ENCODE measurements at places on chromosomes 16 and 17.

DNA sequence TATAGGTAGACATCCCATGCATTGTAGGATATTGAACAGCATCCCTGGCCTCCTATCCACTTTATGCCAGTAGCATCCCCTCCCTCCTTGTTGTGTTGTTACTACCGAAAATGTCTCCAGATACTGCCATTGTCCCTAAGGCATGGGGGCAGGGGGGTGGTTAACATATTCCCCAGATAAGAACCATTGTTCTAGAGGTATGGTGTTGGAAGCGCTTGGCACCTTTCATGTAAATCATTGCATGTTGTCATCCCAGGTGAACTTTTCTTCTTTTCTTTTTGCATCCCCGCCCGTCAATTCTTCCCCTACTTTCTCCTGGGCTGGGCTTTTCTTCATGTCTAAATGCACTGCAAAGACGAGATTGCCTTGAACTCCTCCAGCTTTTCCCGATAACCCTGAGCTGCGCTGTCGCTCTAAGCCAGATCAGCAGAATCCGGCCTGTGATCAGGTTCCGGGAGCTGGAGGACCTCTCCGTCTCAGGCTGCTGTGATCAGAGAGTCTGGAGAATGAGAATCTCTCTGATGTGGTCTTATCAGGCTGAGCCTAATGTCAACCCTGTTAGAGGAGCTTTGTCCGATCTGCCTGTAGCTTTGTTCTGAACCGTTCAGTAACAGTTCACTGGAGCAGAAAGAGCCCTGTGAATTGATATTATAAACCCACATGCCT lies 76.2 kb downstream of the RBFOX1 start:
- no peak for DNase-seq

GRCh38 chr16:88983771-88984687 lies 7.0 kb upstream of the CBFA2T3 start:
- DNase-seq: no peak

- no peak for DNase-seq
Observed at GRCh38 chr16:75058806-75059205, 57.8 kb downstream of the LDHD start.

GRCh38 chr17:39461926-39462569 lies 762 bp downstream of the CDK12 start:
- peak; percentile 10 for DNase-seq

GRCh38 chr16:57434003-57434402 lies 13.2 kb downstream of the CIAPIN1 start:
- DNase-seq: no peak

GRCh38 chr16:69930117-69930776 lies 20.9 kb upstream of the CLEC18A start:
- DNase-seq: peak; percentile 26

DNA sequence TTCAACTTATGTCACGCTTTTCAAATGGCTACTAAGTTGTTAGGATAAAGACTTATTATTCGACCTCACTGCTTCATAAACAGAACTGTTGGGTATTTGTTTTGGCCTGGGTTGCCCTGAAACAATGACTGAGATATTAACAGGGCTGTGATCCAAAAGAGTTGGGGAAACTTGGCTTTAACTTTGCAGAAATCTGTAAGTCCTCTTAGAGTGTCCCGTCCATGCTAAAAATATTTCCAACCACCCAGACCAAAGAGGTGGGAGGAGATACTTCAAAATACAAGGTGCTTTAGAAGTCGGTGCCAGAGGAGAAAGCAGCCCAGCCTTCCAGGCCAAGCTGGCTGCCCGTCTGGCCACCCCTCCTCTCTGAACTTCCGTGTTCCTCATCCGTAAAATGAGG lies 16.1 kb upstream of the SPATA32 start:
- DNase-seq: no peak

- DNase-seq: no peak
Observed at GRCh38 chr16:10205688-10206087, 23.5 kb upstream of the GRIN2A start.

DNA sequence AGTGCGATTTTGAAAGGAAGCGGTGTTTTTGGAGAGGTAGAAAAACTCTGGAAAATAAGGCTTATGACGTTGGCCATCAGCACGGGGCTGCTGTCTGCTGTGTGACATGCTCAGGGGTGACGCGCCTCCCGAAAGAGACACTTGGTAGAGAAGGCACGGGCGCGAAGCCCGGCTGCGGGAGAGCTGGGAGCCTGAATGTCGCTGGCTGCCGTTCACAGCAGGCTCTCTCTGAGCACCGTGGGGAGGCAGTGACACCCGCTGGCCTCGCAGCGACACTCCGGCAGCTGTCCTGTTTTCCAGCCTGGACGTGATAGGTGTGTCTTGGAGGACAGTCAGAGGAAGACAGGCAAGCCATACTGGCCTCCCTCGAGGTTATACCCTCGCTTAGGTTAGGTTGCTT lies 759.1 kb upstream of the RBFOX1 start:
- no peak for DNase-seq

GRCh38 chr17:59666235-59666634 lies 41.0 kb downstream of the PTRH2 start:
- no peak for DNase-seq

DNA sequence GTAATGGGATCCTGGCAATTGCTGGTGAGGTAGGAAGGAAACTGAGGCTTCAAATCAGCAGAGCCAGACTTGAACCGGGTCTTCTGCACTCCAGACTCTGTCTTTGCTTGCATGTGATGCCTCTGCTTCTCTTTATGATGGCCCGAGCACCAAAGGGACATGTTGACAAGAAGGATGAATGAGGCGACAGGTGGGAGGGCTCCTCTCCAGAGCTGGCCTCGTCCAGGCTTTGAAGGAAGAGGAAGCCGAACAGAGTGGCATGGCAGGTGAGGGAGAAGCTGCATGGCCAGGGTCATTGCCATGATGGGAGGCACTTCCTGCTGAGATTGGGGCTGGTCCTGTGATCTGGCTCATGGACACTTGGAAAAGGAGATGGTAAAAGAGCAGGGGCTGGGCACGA lies 40.8 kb downstream of the AKAP1 start:
- no peak for DNase-seq

DNA sequence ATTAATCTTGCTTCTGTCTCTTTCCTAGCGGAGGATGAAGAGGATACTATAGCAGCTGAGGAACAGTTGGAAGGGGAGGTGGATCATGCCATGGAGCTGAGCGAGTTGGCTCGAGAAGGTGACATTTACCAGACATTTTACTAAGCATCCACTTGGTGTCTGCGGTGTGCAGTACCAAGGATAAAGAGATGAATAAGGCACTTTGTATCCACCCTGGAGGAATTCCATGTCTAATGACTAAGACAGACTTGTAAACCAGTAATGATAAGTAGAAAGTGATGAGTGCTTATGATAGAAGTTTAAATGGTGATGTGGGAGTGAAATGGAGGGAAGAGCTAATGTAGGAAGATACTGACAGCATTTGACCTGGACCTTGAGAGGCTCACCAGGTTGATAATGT lies 12.0 kb downstream of the SRCAP start:
- DNase-seq: no peak

DNA sequence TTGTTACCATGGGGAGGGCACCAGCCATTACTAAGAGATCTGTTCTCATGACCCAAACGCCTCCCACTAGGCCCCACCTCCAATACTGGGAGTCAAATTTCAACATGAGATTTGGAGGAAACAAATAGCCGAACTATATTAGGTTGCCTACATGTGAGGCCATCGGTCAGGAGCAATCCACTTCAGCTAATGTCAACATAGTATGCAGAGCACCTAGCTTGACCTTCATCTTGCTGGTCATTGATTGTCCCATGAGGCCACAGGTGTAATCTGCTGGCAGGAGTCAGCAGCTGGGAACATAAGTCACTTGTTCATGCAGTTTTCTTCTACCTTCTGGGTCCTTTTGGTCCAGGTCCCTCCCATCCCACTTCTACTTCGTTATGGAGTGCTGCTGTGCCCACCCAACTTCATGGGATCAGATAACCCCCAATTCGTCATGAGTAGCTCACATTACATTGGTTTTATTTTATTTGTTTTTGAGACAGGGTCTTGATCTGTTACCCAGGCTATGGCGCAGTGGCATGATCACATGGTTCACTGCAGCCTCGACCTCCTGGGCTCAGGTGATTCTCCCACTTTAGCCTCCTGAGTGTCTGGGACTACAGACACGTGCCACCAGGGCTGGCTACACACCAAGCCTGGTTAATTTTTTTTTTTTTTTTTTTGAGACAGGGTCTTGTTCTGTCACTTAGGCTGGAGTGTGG lies 5.9 kb upstream of the KPNA2 start:
- DNase-seq: no peak

DNA sequence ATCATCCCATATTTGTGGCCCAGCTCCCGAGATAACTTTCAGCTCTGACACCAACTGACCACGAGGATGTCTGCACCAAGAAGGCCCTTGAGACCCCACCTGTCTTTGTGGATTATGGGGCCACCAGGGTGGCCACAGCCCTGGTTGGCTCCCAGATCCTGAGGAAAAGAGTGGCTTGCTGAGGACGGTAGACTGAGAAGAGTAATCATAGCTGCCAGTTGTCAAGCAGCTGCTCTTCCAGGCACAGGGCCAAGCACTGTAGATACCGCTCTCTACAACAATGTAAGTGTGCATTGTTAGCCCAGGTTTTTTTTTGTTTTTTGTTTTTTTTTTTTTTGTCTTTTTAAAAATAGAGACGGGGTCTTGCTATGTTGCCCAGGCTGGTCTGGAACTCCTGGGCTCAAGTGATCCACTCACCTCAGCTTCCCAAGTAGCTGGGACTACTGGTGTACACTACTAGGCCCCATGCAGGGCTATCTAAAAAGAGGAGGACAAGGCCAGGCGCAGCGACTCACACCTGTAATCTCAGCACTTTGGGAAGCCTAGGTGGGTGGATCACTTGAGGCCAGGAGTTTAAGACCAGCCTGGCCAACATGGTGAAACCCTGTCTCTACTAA lies 9.6 kb downstream of the ZNF205 start:
- no peak for DNase-seq

GRCh38 chr16:88924834-88925539 lies 52.0 kb downstream of the CBFA2T3 start:
- no peak for DNase-seq

GRCh38 chr16:70438585-70438968 lies 323 bp downstream of the ST3GAL2 start:
- DNase-seq: no peak

- no peak for DNase-seq
Observed at GRCh38 chr17:45823598-45823997, 21.1 kb upstream of the SPPL2C start.

GRCh38 chr17:7552621-7553051 lies 3.8 kb downstream of the TNFSF12 start:
- no peak for DNase-seq

- DNase-seq: no peak
Observed at GRCh38 chr17:14068542-14069250, 608 bp upstream of the COX10 start.

- DNase-seq: no peak
Observed at GRCh38 chr16:60989592-60989991, 1046.6 kb downstream of the CDH8 start.

GRCh38 chr16:67720236-67720635 lies 1.1 kb upstream of the GFOD2 start:
- DNase-seq: no peak

DNA sequence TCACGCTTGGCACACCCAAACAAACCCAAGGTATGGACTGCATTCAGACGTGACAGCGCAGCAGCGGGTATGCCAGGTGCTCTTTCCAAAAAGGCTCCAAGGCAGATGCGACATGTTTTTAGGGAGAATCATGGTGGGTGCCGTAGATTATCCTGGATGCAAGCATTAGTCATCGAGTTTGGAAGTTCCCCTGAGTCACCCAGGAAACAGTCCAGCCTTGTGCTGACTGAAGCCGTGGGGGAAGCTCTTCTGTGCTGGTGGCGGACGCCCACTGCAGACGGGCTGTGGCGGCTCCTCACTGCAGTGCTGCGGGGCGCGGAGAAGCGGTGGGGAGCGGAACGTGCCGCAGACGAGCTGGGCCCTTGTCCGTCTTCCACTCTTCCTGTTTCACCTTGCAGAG lies 13.9 kb downstream of the JPT2 start:
- no peak for DNase-seq

DNA sequence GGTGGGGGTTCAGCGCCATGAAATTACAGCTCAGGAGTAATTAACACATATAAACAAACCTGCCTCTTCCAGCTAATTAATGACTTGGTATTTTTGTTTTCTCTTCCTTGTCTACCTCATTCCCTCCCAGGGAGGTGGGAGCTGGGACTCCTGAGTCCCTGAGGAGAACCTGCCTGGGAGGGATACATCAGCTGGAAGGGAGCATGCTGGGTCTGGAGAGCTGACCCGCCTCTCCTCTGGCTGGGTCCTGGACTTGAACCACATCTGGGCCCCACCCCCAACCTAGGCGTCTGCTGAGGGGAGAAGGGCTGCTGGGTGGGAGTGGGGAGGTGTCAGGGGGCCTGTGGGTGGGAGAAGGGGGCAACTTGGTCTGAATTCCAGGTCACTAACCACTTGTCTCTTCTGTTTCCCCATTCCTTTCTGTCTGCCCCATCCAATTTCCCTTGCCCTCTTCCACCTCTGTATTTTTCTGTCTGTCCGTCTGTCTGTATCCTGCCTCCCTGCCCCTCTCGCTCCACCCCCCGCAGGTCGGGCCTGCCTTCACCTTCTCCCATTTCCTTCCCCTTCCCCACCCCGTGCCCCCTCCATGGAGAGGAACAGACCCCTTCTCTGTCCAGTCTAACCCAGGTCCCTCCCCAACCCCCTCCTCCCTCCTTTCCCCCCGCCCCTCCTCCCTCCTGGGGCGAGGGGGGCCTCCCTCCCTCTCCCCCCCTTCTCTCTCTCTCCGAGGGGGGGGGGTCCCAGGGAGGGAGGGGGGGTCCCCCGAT lies at the start of gene NLGN2:
Gene NLGN2, plus strand, starts transcription at position 361 of the 767 bp plus-strand sequence. CDS start 411 bp downstream, outside the sequence.
- DNase-seq: no peak

GRCh38 chr16:23504453-23505179 lies 5.7 kb downstream of the GGA2 start:
- peak; percentile 60 for DNase-seq

DNA sequence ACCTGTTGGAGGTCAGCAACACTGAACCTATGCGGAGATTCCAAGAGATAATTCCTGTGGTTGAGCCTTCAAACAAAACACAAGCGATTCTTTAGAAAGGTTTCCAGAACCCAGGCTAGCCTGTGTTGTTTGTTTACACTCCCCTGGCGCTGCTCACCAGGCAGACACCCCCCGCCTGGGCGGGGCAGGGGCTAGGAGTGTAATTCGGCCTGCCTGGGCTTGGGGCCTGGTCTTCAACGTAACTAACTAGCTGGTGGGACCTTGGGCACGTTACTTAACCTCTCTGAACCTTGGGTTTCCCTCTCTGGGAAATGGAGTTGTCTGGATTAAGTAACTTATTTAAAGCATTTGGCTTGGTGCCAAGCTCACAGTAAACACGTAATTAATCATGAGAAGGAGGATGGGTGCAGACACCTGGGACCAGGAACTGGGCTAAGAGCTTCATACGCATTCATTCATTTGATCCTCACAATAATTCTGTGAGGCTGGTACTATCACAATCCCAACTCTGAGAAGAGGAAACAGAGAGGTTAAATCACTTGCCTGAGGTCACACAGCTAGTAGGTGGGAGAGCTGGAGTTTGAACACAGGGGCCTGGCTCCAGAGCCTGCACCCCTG lies 7.6 kb upstream of the ARHGAP27 start:
- DNase-seq: no peak
